ENCODE measurements at places on chromosomes 2 and 18. TPM values are rescaled to one million over a fixed set of nuclear protein-coding genes. Genes with fewer than 3 reads are reported as not detected.

Gene USP34
- total RNA-seq, result 436 TPM

Gene ATP5F1A
- 649 TPM for total RNA-seq

Gene CYP26B1
- 3.4 TPM for total RNA-seq

Gene GAL3ST2
- 1.3 TPM for total RNA-seq

Gene EGR4
- total RNA-seq, result not detected

Gene CFAP65
- 0.63 TPM for total RNA-seq

Gene GPBAR1
- not detected for total RNA-seq

Gene APCDD1
- total RNA-seq, result 18.8 TPM

Gene TMEM237
- total RNA-seq, result 40.7 TPM

All from parietal lobe (tissue), 2 donors.